Panc1 (cell line): ENCODE measurements at places on chromosomes 1 and 21.

DNA sequence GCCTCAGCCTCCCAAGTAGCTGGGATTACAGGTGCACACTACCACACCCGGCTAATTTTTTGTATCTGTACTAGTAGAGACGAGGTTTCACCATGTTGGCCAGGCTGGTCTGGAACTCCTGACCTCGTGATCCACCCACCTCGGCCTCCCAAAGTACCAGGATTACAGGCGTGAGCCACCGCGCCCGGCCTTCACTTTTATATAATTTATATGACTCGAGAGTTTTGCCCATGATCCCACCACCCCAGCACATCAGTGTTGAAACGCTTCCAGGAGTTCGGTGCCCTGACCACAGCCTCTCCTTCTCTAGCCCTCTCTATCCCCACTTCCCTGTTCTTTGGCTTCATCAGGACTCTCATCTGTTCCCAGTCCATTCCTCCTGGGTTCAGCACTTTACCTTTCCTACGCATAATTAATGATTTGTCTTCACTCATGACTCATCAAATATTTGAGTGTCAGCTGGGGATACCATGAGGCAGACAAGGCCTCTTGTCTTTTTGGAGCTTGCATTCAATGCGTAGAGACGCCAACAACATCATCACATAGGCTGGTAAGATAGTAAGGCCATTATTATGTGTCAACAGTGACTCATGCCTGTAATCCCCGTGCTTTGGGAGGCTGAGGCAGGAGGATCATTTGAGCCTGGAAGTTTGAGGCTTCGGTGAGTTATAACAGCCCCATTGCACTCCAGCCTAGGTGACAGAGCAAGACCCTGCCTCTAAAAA, 1.4 kb downstream of the PMF1 start:
- DNase-seq = no peak

- no peak for DNase-seq
Observed at GRCh38 chr1:38246955-38247952, 200.7 kb upstream of the POU3F1 start.

DNA sequence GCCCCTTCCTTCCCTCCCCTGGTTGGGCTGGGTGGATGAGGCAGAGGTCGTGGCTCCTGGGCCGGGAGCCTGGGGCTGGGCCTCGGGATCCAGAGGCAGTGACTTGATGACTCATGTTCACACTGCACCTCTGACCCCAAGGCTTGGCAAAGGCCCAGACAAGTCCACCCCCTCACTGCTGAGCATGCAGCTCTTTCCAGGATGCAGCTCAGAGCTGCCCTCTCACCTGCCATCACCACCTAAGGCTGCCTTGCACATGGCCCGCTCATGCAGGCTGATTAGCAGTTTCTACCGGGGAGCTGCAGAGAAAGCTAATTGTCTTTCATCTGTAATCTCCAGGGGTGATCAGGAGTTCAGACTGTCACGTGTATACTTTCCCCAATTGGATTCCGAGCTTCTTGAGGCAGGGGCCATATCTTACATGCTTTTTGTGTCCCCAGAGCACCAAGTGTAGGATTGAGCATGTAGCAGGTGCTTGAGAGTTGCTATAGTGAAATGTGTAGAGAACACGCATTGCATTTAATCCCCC, 62.1 kb downstream of the LRRN2 start:
- no peak for DNase-seq

DNA sequence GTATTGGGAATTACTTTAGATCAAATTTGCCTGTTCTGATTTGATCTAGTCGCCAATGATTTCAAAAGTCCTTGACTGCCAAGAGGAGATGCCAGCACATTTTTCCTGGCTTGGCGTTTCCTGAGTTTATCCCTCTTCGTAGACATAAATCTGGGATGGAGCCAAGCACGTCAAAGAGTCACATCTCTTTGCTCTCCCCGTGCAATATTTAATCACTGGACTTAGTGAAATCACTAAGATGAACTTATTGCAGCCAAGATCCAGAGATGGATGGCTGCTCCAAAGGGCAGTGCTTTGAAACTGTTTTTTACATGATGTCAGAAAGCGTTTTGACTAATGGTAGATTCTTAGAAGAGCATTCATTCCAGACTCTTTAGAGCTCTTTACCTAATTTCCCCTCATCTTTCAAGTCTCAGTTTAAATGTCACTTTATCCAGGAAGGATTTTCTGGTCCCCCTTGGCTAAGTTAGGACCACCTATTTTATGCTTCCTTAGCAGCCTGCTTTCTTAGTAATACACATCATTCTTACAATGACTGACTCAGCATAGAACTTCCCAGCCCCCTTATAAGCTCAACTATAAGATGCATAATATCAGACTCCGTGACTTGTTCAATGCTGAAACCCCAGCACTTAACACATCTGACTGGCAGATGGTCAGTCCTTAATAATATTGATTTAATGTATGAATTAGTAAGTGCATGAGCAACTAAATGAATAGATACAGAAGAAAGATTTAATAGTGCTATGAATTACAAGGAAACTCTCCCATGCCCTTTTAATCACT, 94.4 kb upstream of the GREM2 start:
- DNase-seq = no peak

GRCh38 chr1:9241891-9242290, 7.3 kb downstream of the H6PD start:
- DNase-seq = no peak

DNA sequence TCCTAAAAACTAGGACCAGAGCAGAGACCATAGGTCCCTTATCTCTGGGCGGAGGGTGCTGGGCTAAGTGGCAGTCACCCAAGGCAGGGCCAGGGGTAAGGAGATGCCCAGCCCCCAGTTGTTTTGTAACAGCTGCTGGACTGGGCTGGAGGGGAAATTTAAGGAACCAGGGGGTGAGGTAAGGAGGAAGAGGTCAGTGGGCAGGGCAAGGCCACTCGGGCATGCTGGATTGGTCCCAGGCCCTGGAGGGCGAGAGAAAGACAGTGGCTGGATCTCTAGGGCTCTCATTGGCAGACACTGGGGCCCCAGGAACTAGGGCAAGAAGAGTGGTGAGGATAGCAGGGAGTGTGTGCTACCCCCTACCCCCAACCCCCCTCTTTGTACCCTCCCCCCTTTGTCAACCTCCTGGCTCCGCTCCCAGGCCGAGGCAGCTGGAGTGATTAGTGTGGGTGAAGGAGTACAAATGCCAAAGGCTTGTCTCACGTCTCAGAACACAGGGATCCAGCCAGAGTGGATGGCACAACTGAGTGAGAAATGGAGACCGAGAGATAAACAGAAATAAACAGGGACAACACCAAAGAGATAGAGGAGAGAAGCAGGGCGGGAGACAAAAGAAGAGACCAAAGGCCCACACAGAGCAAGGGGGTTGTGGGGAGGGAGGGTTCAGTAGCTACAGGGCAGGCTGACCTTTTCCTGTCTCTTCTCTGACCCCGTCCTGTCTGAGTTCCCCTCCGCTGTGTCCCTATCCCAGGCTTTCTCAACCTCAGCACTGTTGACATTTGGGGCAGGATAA, 20.5 kb upstream of the THRAP3 start:
- no peak for DNase-seq

DNA sequence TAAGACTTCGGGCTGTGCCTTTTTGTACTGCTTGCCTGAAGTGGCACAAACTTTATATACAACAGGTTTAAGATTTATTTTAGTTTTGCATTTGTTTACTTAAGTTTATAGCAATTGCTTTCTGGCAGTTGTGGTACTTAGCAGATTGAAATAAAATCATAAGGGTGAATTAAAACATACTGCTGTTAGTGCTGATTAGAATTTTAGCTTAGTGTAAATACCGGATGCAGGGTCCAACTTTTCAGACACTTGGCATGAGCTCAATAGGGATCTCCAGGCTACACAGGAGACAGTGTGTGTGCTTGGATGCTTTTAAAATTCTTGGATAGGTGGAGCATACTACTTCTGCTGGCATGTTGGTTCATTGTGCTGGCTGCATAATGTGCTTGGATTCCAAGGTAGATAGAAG, 159.6 kb downstream of the NFIA start:
- DNase-seq = no peak

- DNase-seq = no peak
Observed at GRCh38 chr1:222109836-222110235, 367.9 kb upstream of the DUSP10 start.

DNA sequence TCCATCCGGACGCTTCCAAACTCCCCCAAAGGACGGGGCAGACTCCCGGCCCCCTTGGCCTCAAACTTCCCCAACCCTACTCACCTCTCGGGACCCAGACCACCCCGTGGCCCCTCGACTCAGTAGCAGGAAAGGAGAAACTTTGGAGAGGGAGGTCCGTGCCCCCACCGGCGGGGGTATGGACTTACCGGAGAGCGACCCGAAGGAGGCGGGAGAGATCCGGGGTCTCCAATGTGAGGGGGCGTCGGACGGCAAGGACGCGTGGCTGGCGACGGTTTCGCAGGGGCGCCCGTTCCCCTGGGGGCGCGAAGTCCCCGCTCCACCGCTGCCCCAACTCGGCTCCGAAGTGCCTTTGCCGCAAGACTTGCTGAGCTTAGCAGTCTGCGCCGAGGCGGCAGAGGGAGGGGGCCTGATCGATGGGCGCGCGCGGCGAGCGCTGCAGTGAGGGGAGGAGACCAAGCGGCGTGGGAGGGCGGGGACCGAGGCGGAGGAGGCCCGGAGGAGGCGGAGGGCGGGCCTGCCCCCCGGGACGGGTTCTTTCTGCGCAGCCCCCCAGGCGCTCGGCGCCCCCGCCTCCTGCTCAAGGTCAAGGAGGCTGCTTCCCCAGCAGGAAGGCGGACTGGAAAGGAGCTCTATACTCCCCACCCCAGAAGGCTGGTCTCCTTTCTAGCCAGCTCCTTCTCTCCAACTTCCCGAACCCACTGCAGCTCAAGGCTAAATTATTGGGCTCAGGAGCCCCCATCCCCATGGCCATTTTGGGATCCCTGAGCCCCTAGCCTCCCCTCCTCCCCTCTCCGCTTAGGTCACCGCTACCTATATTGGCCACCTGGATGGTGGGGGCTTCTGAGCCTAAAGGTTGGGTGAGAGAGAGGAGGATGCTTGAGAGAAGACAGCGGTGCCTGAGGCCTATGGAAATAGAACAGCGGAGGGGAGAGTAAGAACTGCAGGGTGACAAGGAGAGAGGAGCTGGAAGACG, at the start of gene SYT2:
Gene SYT2 (minus strand): TSS at position 385 of the 976 bp plus-strand sequence. CDS start 104,682 bp downstream, outside the sequence.
- DNase-seq = no peak

DNA sequence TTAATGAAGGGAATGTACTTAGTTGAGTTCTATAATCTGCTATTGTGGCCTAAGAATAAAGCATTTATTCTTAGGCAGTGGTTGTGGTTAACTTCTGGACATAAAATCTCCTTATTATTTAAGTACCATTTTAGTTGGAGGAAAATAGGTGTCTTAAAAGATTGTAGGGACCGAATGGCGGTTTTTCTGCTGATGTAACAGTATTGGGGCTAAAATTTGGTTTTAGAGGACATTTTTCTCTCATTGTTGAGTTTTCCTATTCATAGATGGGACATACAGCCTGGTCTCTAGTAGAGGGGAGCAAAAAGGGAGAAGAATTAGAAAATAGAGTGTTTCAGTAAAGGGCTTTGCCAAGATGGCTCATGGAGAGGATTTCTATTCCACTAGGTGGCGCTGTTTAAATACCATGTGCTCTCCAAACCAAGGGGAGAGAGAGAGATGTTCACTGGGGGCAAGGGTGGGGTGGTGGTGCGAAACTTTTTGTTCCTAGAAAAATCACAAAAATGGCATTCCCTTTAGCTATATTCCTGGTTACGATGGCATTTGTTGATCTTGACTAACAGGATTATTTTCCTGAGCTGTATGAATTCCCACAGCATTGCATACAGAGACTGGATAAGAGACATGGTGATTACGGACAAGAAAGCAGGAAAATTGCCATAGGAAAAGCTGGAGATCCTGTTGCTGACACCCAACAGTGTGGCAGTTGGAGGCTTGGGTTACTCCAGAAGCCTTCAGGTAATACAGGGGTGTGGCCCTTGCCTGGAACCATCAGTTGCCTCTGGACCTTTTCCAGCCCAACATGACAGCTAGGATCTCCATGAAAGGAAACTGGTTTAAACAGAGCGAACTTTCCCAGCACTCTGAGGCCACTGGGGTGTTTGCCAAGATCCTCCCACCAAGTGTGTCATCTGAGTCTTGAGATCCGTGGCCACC, 18.2 kb upstream of the FCGR2A start:
- peak; percentile 38 for DNase-seq

DNA sequence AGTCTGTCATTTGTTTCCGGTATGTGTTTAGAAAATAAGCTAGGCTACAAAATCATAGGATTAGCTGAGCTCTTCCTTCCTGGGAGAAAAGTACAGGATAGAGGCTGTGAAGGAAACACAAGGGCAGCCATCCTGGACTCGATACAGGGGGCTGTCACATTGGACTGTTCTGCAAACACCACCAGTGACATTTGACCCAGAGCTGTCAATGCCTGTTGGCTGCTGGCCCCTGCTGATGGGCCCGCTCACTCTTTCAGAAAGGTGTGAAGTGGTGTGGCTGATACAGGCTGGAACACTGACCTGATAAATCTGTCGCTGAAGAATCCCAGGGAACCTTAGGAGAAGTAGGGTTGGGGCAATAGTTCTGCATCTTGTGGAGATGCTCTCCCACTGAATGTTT, 183.1 kb downstream of the RHOU start:
- no peak for DNase-seq

- no peak for DNase-seq
Observed at GRCh38 chr1:214638997-214639396, 36.0 kb downstream of the CENPF start.

- DNase-seq = no peak
Observed at GRCh38 chr21:33558777-33559421, 16.1 kb downstream of the SON start.

DNA sequence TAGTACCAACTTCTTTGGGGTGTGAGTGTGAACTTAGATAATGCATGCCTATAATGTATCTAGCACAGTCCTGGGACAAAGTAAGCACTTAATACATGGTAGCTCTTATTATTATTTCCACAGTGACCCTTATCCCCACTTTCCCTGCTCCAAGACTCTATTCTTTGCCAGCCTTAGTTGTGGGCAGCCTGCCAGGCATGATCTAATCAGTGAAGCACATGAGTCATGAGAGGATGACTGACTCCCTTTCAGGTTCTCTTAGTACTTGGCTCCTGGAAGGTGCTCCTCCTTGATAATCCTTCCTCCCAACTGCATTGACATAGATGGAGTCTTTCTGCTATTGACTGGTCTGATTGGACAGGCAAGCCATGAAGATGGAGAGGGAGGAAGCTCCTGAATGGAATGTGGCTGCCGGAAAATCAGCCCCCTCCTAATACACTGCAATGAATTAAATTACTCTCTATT, 17.4 kb upstream of the GNG12 start:
- peak; percentile 64 for DNase-seq
